ENCODE measurements at places on chromosomes 5 and 9.

DNA sequence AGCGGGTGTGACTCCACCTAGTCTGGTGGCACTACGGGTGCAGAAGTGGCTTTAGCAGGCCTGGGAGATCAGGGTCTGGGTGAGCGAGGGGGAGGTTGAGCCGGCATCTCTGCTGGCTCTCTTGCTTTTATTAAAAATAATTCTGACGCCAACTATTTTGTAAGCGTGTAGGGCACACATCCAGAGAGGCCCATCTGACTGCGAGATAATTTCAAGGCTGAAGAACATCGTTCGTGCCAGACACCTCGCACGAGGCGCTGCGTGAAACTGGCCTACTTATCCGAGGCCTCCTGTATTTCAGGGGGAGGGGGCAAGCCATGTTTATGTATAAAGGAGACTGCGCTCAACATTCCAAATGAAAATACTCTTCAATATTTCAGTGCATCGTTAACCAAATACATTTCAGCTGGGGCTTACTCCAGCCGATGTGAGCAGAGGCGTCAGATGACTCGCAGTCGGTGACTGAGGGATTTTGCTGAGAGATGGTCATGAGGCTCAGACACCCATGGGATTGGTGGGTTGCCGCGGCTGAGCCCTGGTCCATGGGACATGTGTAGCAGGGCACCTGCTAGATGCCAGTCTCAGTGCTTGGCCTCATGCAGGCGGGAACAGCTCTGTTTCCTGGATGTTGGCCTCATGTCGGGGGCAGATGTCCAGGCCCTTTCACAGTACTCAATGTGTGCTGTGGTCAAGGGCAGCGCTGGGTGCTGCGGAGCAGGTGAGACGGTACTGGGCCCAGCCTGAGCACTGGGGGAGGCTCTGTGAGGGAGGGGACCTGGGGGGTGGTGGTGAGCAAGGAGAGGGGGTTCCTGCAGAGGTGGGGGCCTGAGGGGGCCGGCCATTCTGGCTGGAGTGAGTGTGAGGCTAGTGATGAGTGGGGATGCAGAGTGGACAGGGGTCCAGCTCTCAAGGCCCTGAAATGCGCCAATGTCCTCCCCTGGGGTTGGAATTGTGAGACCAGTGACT, 201.5 kb downstream of the DAB2IP start:
- DNase-seq = no peak

DNA sequence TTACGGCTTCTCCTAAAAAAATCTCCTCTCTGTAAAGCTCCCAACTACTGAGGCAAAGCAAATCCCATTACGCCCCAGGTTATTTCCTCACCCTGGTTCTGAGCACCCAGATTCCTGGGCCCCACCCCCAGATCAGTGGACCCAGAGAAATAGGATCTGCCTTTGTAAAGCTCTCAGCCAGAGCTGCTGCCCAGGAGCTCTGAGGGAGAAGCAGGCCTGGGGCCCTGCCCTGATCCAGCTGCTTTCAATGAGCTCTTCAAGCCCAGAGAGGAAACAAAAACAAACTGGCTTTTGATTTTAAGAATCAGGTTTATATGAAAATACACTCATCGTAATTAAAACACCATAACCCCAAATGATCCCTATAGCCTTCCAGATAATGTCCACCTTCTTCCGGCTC, 124.5 kb downstream of the C5orf15 start:
- DNase-seq = no peak

GRCh38 chr5:61808909-61809308, 476.9 kb downstream of the ZSWIM6 start:
- no peak for DNase-seq

GRCh38 chr5:168204165-168204564, 87.3 kb upstream of the WWC1 start:
- DNase-seq = no peak

- DNase-seq = no peak
Observed at GRCh38 chr5:142686968-142687367, 1.1 kb upstream of the FGF1 start.

DNA sequence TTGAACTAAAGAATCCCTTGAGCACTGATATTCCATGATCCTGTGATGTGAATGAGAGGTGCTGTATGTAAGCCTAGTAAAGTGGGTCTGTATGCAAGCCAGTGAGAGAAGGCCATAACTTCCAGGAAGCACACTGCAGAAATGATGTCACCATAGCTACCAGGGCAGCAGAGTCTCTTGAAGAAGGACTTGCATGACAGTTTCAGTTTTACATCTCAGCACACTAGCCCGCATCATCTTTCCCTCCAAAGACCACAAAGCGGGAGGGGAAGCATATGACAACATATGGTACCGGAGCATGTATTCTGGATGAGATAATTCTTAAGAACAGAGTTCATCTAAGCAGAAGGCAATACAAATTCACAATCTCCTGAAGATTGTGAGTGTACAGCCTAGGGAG, 37.6 kb upstream of the MAST4 start:
- DNase-seq = no peak

- DNase-seq = no peak
Observed at GRCh38 chr9:134030821-134031470, 5.7 kb downstream of the BRD3OS start.

GRCh38 chr9:20512636-20513035, 109.7 kb downstream of the MLLT3 start:
- DNase-seq = no peak

All from brain microvascular endothelial cell (primary cell).